ENCODE measurements at places on chromosomes 1 and 21. TPM values are rescaled to one million over a fixed set of nuclear protein-coding genes. Genes with fewer than 3 reads are reported as not detected.

GSTM1 gene
- polyA plus RNA-seq = not detected

GPATCH3 gene
- 17.7 TPM for polyA plus RNA-seq

IL23R gene
- polyA plus RNA-seq = 1.5 TPM

RGS13 gene
- not detected for polyA plus RNA-seq

DUSP10 gene
- polyA plus RNA-seq = 17.4 TPM

PGLYRP3 gene
- 0.28 TPM for polyA plus RNA-seq

USP21 gene
- polyA plus RNA-seq = 45.6 TPM

VCAM1 gene
- polyA plus RNA-seq = 11.7 TPM

ANKRD35 gene
- polyA plus RNA-seq = 3.3 TPM

SCYL3 gene
- 13.3 TPM for polyA plus RNA-seq

LCE1E gene
- not detected for polyA plus RNA-seq

S100A11 gene
- polyA plus RNA-seq = 275 TPM

PMVK gene
- polyA plus RNA-seq = 44.6 TPM

ZNF436 gene
- polyA plus RNA-seq = 24.6 TPM

SLC22A15 gene
- 1.8 TPM for polyA plus RNA-seq

DMBX1 gene
- 1.1 TPM for polyA plus RNA-seq

S100A12 gene
- polyA plus RNA-seq = not detected

BMP8B gene
- 4.4 TPM for polyA plus RNA-seq

NTRK1 gene
- polyA plus RNA-seq = 4.7 TPM

BATF3 gene
- polyA plus RNA-seq = 4.2 TPM

UQCRHL gene
- polyA plus RNA-seq = 2.5 TPM

ADORA3 gene
- polyA plus RNA-seq = 2.5 TPM

KMO gene
- polyA plus RNA-seq = 1.5 TPM

FCGR1A gene
- polyA plus RNA-seq = 8.7 TPM

PRKAA2 gene
- 1.8 TPM for polyA plus RNA-seq

MIS18A gene
- polyA plus RNA-seq = 34.4 TPM

UMODL1 gene
- 6.8 TPM for polyA plus RNA-seq

CDA gene
- 2.5 TPM for polyA plus RNA-seq

DTL gene
- 45.1 TPM for polyA plus RNA-seq

USP48 gene
- 33.3 TPM for polyA plus RNA-seq

DNASE2B gene
- 1.3 TPM for polyA plus RNA-seq

CAPN8 gene
- 4.3 TPM for polyA plus RNA-seq

RPS6KA1 gene
- polyA plus RNA-seq = 15.6 TPM

CCDC181 gene
- polyA plus RNA-seq = 17.5 TPM

AUNIP gene
- 28.5 TPM for polyA plus RNA-seq

GRIK3 gene
- 0.99 TPM for polyA plus RNA-seq

CFAP107 gene
- 87.9 TPM for polyA plus RNA-seq

COL16A1 gene
- 96.4 TPM for polyA plus RNA-seq

CITED4 gene
- 20.1 TPM for polyA plus RNA-seq

TMEM52 gene
- 40.8 TPM for polyA plus RNA-seq

MYBPH gene
- 2.9 TPM for polyA plus RNA-seq

CA6 gene
- not detected for polyA plus RNA-seq

FAM78B gene
- 5.0 TPM for polyA plus RNA-seq

RPE65 gene
- polyA plus RNA-seq = 0.42 TPM

PTPRC gene
- polyA plus RNA-seq = 10.8 TPM

DCDC2B gene
- 2.6 TPM for polyA plus RNA-seq

FMN2 gene
- polyA plus RNA-seq = 4.3 TPM

NLRP3 gene
- polyA plus RNA-seq = 0.92 TPM

S100A16 gene
- 126 TPM for polyA plus RNA-seq

MYOC gene
- polyA plus RNA-seq = 3.4 TPM

DNAJC28 gene
- 9.3 TPM for polyA plus RNA-seq

Measured in testis (tissue), 5 donors.